Cardiac septum (tissue), 1 donor: ENCODE measurements at places on chromosomes 6 and 20. TPM values are rescaled to one million over a fixed set of nuclear protein-coding genes. Genes with fewer than 3 reads are reported as not detected.

MYB gene
- 0.24 TPM for total RNA-seq

CPNE5 gene
- 6.7 TPM for total RNA-seq

RFX6 gene
- not detected for total RNA-seq

TMEM244 gene
- total RNA-seq, result not detected

DNA sequence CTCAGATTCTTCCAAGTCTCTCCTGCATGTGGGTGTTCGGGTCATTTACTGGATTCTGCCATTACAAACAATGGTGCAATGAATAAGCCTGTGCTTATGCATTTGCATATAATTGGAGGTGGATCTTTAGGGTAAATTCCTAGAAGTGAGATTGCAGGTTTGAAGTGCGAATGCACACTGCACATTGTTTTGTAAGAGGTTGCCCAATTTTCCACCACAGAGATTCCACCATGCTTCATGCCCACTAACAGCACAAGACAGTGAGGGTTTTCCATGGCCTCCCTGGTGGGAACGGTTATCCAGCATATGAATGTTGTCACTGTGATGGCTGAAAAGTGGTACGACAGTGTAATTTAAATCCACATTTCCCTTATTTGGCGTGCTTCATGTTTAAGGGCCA lies 178.8 kb upstream of the PMEPA1 start:
- DNase-seq, result no peak

DNA sequence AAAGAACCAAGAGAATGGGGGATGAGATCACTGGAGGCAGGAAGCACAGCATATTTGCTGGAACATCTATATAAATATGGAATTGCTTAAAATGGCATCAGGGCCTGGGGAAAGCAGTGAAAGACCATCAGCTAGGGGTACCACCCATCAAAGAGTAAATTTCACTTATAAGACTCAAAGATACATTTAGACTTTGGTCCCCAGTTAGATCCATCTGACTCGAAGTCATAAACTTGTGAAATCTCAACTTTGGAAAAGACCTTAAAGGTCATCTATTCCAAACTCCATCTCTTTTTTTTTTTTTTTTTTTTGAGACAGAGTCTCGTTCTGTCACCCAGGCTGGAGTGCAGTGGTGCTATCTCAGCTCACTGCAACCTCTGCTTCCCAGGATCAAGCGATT lies 109.8 kb downstream of the UNC5CL start:
- DNase-seq, result no peak

GRCh38 chr6:18245079-18245478 lies 19.3 kb downstream of the DEK start:
- DNase-seq, result no peak

DNA sequence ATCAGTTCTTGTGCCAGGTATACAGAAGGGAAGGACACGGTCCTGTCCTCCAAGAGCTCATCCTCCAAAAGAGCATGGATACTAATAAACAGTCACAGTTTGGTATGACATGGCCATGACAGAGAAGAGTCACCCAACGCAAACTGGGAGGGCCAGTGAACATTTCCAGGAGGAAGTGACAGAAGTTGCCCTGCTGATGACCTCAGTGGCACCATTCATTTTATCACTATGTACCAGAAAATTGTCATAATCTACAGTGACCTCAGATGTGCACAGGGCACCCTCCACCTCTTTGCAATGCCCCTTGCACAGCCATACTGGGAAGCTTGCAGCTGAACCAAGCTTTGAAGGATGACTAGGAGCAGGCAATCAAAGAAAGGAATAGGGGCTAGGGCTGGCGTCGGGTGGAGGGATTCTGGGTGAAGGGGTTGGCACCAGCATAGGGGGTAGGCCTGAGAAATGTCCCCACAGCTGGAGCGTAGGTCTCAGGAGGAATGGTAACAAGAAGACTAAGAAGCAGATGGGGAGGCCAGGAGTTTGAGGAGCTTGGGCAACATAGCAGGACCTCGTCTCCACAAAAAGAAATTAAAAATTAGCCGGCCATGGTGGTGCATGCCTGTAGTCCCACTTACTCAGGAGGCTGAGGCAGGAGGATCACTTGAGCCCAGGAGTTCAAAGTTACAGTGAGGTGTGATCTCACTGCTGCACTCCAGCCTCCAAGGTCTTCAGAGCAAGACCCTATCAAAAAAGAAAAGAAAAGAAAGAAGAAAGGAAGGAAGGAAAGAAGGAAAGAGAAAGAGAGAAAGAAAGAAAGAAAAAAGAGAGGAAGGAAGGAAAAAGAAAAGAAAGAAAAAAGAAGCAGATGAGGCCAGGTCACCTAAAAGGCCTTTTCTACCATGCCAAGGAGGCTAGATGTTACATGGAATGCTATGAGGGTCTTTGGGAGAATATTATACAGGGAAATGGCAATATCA lies 65.3 kb upstream of the SNX9 start:
- DNase-seq, result no peak

- no peak for DNase-seq
These were observed 24.0 kb downstream of the MTFR2 start for GRCh38 chr6:136226027-136226673.

DNA sequence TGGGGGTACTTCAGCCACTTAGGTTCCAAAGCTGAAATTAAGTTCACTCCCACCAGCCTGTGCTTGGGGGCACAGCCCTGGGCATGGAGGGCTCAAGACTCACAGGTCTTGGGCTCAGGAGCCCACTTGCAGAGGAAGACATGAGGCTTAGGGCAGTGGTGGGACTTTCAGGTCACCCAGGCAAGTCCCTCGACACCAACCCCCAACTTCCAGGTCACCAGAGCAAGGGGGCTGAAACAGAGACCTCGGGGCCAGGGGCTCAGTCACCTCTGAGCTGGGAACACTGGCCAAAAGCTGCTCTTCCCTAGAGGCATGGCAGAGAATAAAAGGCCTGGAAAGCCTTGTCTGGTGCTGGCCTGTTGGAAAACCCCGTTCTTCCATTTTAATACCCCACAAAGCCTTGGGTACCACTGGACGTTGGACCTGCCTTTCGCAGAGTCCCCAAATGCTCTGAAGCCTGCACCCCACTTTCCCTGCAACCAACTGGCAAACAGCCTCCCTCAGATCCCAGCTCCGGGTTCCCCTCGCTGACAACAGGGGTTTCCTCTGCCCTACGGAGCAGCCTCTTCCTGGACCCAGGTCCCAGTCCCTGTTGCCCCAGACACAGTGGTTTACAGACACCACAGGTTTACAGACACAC lies 160.9 kb upstream of the PMEPA1 start:
- peak; percentile 41 for DNase-seq

GRCh38 chr6:100188754-100189153 lies 194.7 kb upstream of the MCHR2 start:
- no peak for DNase-seq
